ENCODE measurements at places on chromosomes 2 and 18. TPM values are rescaled to one million over a fixed set of nuclear protein-coding genes. Genes with fewer than 3 reads are reported as not detected.

The CELF4 gene
- total RNA-seq: 0.86 TPM

- peak; percentile 98 for DNase-seq
These were observed 18.0 kb downstream of the MAL start for GRCh38 chr2:95043300-95044093.

The C2orf80 gene
- not detected for total RNA-seq

GRCh38 chr2:127155947-127156346, 49.0 kb upstream of the BIN1 start:
- no peak for DNase-seq

The ALPG gene
- total RNA-seq: not detected

DNA sequence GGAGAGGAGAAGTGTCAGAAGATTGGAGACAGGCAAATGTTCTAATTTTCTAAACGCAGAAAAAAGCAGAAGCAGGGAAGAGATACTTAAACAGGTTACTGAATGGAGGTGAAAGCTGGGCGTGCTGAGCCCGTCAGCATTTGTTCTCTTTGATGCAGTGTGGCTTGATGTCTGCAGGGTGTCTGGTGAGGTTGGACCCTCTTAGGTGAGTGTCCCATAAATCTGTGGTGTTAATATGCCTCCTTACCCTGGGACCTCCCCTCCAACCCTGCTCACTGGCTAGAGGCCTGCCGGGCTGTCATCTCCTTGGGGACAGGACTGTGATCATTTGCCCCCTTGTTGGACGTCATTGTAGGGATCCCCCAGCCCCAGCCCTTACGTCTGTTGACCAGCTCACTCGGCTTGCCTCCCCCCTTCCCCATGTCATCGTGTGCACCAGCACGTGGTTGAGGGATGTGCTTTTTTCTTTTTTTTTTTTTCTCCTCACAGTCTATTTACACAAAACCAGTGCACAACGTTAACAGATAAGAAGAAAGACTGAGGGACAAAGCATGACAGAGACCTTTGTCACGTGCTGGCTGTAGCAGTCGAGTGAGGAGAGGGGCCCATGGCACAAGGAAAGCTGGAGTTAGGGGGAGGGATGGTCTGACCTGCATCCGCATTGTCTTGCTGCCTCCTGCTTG, 56.4 kb downstream of the NCK2 start:
- no peak for DNase-seq

- no peak for DNase-seq
These were observed 487.4 kb downstream of the ADCYAP1 start for GRCh38 chr18:1392046-1392445.

GRCh38 chr2:66699416-66699792, 264.5 kb downstream of the MEIS1 start:
- DNase-seq: no peak

The ST6GAL2 gene
- total RNA-seq: 10.9 TPM

The TCF7L1 gene
- 11.6 TPM for total RNA-seq

DNA sequence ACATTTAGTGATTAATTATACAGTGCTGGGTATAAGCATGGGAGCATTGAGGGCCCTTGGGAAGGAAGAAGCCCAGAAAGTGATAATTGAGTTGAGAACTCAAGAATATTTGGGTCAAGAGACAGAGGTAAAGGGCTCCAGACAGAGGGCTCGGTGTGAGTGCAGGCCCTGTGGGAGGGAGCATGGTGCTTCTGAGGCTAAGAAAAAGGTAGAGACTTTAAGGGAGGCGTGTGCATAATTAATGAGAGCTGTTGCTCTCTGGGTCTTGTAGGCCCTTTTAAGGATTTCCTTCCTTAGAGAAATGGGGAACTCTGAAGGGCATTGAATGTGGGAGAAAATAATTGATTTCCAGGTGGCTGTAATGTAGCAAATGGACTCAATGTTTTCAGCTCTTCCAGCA, 735.0 kb upstream of the POU3F3 start:
- no peak for DNase-seq

DNA sequence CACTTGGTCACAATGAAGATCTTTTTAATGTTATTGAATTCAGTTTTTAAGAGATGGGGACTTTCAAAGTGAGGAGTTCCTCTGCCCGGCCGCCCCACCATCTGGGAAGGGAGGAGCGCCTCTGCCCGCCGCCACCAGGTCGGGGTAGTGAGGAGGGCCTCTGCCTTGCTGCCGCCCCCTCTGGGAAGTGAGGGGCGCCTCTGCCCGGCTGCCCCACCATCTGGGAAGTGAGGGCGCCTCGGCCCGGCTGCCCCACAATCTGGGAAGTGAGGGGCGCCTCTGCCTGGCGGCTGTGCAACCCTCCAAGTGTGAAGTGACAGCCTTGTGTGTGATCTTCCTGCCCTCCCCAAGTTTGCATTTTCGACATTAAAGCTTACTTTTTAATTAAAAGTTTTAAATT, 899.3 kb downstream of the TRIB2 start:
- DNase-seq: no peak

GRCh38 chr2:9760069-9760901, 83.0 kb upstream of the TAF1B start:
- no peak for DNase-seq

GRCh38 chr2:121076885-121077549, 208.0 kb downstream of the TFCP2L1 start:
- no peak for DNase-seq

The SERPINB4 gene
- total RNA-seq: not detected

DNA sequence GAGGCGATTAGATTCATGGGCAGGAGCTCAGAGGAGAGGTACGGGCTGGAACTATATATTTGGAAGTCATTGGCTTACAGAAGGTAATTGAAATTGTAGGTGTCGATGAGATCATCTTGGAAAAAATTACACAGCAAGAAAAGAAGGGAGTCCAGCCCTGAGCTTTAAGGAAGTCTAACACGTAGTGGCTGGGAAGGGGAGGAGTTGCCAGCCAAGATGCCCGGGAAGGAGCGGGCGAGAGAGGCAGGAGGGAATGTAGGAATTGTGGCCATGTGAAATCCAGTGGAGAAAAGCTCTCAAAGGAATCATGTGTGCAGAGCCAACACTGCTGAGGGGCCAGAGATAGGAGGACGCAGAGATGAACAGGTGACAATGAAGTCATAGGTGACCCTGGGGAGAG, 25.6 kb upstream of the SCYGR1 start:
- no peak for DNase-seq

The REG3G gene
- total RNA-seq: not detected

DNA sequence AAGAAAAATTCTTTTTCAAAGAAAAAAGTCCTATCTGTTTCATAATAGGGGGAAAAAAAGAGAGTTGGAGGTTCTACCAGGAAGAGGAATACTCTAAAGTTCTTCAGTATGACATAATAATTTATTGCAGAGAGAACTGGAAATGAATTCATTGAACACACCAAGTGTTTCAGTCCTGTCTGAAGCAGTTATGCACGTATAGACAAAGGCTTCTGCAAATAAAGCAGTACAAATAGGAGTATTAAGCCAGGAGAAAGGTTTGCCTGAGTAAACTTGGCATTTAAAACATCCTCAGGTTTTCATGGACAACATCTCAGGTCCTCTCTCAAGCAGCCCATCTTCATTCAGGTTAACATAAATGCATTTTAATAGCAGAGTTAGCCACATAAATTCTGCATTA, 141.6 kb downstream of the CCDC148 start:
- DNase-seq: no peak

GRCh38 chr2:29558097-29558496, 363.3 kb downstream of the ALK start:
- peak; percentile 34 for DNase-seq

DNA sequence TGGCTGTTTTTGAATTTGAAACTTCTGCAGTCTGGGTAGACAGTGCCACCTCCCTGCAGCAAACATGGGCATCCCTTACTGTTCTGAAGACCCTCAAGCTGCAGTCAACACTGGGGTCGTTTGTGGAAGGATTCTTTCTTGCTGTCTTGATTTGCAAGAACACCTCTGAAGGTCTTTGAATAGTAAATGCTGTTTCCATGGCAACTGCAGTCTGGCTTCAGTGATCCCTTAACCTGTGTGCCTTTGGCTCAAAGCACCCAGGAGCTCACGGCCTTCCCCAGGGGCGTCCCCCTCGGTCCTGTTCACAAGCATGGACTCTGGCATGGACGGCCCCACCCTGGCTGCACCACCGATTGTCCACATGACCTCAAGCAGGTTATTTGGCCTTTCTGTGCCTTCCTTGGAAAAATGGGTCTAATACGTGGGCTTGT, 38.3 kb downstream of the LRRFIP1 start:
- no peak for DNase-seq

DNA sequence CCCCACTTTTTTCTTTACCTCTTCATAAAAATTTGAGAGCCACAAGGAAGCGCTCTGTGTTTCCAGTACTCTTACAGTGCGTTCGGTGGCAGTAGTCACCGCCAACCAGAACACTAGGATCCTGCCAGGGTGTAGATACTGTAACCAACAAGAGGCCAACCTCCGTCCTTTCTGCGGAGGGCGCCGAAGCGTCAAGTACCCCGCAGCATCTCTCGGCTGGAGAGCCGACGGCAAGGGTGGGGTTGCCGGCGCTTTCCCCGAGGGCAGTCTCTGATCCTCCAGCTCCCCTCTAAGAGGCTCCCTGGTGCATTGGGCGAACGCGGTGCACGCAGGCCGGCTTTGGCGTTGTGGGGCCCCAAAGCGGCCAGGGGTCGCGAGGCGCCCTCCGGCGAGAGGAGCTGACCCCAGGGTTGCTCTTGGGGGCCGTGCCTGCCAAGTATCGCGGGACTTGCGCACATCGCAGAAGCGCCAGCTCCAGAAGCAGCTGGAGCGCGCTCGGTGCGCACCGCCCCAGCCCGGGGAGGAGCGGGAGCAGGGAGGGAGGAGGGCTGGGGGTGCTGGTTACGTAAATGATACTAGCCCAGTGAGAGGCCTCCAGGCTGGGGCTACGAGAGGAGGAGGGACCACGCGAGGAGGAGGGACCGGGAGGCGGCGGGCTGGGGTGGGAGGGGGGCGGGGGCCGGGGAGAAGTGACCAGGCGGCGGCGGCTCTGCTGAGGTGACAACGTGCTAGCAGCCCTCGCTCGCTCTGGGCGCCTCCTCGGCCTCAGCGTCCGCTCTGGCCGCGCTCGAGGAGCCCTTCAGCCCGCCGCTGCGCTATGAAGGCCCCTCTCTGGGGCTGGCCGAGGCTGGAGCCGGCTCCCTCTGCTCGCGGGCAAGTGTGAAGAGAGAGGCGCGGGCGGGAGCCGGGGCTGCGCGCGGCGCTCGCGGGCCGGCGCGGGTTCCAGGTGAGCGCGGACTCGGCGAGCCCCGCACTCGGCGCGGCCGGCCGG, at the start of gene GALNT13:
GALNT13 (plus strand) TSS at position 692 of the 991 bp plus-strand sequence.
- no peak for DNase-seq

DNA sequence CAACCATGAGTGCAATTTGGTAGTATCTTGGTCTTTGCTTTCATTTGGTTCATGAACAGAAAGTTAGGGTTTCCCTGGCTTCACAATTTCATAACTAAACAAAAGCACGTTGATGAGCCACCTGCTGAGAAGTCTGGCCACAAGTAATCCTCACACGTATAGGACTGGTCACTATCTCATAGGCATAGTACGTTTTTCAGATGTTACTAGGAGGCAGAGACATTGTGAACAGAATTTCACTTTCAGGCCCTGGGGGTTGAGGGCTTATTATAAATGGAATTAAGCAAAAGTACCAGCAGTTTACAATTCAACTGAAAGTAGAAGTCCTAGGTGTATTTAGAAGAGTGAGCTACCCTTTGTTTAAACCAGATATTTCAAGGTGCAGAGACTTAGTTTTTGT, 277.1 kb downstream of the ALPK2 start:
- no peak for DNase-seq

GRCh38 chr2:111226876-111227700, 106.4 kb downstream of the BCL2L11 start:
- peak; percentile 39 for DNase-seq

- DNase-seq: no peak
These were observed 192.7 kb upstream of the ITGA4 start for GRCh38 chr2:181264441-181264840.

DNA sequence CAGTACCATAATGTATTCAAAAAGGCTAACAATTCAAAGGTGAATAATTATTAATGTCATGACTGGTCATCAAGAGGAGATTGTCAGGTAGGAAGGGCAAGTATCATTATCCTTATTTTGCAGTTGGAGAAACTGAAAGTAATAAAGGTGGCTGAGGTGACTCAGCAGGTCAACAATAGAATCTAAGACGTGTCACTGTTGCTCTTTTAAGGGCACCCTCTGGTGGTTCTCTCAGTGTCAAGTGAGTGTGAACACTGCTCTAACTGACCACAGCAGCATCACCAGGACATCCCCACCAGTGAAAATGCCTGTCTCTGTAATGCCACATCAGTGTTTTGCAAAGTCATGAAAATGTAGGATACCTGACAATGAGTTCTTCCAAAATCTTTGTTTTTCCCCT, 69.7 kb downstream of the DCC start:
- peak; percentile 21 for DNase-seq

- no peak for DNase-seq
These were observed 27.3 kb downstream of the SFXN5 start for GRCh38 chr2:73043929-73044832.

GRCh38 chr18:58172031-58172430, 128.0 kb downstream of the NEDD4L start:
- DNase-seq: no peak

The KYNU gene
- total RNA-seq: 1.2 TPM

The MATN3 gene
- 1.3 TPM for total RNA-seq

DNA sequence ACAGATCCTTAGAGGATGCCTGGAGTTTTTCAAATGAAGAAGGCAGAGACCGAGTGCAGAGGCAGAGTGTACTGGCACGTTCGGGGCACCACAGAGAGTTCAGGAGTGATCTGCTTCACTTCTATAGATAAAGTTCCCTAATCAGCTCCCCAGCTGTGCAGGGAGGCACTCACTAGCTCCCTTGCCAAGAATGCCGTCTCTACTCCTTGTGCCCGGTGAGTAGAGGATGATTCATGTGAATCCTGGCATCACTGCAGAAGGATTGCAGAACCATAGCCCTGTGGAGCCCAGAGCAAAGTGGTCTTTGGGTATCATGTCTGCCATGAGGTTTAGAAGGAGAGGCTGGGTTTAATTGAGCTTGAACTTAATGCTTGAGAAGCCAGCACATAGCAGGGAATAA, 510.1 kb upstream of the RAB6C start:
- peak; percentile 66 for DNase-seq
